ENCODE measurements at places on chromosomes 1 and 21.

DNA sequence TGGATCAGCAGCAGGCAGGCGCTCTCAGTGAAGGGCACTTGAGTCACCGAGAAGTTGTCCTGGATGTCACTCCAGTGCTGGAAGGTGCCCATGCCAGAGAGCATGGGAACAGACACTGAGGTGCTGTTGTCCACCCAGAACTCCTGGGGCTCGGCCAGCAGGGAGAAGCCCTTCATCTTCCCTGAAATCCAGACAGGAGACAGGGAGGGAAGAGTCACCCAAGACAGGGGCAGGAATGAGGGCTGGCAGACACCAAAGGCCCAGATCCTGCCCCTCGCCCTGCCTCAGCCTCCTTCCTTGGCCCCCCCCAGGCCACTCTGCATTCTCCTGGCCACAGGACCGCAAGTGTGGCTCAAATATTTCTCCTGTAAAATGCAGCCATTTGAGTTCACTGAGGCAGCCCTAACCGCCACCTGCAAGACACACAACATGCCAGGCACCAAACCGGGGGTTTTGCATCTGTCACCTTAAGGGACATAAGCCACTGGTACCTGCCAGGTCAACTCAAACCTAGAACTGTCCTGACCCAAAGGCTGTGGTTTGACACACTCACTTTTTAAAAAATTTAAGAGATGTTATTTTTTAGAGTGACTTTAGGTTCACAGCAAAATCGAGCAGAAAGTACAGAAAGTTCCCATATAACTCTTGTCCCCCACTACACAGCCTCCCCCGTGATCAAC, 7.8 kb downstream of the AGT start:
- no peak for DNase-seq

DNA sequence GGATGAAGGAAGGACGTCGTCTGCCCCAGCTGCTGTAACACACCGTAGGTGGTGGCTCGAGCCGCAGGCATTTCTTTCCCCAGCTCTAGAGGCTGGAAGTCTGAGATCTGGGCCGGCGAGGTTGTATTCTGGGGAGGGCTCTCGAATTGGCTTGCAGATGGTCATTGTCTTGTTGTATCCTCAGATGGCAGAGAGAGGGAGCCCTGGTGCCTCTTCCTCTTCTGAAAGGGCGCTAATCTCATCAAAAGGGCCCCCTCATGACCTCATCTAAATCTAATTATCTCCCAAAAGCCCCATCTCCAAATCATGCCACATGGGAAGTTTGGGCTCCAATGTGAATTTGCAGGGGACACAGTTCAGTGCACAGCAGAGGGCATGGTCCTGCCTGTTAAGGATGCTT, 109.0 kb downstream of the SIK1 start:
- DNase-seq: no peak

DNA sequence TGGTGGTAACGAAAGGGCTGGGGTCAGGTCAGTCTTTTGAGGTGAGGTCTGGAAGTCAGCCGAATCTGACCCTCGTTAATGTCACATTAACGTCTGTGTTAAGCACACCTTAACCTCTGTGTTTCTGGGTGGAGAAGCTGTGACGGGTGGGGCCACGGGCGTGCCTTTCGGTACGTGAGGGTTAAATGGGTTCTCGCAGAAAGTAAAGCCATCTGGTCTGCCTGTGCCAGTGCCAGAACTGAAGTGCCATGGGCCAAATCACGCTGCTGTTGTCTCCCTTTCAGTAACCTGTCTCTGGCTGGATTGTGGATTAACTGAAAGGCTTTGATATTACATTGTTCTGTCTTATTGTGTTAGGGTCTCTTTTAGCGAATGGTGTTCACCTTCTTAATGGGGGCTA, 14.4 kb downstream of the URB2 start:
- no peak for DNase-seq

DNA sequence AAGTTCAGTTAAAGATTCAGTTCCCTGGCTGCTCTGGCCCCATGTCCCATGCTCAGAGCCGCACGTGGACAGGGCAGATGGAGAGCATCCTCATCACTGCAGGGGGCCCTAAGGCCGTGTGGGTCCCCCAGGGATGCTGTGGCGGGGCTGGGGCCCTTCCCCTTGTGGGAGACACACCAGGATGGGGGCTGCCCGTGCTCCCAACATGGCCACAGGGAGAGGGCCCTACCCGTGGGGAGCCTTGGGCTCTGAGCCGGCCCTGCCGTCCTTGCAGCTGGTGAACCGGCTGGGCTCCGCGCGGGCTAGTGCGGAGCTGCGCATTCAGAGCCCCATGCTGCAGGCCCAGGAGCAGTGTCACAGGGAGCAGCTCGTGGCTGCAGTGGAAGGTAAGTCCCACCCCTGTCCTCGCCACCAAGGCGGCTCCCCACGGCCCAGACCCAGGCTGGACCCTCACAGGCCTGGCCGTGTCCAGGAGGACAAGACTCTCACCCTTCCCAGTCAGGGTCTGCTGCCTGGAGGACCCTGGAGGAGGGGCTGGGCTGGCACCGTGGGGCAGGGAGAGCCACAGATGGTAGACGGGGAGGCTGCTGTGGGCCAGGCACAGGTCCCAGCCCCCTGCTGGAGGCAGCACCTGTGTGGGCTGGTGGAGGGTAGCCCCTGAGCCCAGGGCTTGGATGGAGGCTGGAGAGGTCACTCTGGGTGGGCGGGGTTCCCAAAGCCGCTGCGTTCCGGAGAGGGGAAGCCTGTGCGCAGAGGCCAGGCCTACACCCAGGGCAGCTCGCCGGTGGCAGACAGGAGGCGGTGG, 53.8 kb downstream of the TRIM11 start:
- no peak for DNase-seq

DNA sequence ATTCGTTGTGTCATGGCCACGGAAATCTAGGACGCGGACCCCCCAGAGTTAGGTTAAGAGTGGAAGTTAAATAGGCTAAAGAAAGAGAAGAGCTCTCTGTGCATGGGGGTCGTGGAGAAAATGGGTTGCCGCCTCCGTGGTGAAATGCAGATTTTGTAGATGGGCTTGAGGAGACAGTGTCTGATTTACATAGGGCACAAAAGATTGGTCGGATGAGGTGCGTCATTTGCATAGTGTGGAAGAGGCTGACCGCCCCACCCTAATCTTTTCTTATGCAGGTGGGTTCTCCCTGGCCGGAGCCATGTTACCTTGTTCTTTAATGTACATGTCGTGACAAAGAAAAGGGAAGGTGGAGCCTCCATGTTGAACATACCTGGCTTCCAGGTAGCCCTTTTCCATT, 14.3 kb upstream of the SLC5A9 start:
- no peak for DNase-seq

DNA sequence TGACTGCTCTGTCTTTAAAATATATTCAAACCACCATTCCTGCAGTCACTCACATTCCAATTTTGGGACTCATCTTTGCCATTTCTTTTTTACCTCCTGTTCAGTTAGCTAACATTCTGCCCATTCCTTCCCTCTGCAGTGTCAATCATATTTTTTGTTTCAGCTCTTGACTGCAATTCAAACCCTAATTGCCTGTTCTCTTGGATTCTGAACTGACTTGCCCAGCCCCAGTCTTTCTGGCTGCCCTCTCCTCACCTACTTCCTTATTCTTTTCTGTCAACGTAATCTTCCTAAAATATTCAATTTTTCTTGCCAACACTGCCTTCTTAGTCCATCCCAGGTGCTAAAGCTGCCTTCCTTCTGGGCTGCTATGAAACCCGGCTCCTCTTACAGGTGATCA, 6.1 kb downstream of the PRDM2 start:
- no peak for DNase-seq

DNA sequence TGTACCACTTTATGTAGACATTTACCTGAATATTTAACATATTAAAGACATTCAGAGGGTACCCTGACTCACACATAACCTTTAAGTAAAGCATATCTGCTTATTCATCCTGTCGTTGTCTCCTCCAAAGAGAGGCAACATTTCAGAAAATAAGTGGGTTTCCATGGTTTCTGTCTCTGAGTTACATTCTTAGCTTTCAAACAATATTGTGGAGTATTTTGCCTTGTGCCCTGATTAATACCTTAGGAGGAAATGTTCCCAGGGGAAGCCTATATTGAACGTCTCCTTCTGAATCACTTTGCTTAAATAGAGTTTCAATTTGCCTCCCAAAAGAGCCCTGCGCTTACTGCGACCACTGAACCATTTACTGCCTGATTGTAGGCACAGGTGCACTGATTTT, 26.1 kb downstream of the PALMD start:
- DNase-seq: no peak

- peak; percentile 45 for DNase-seq
Observed at GRCh38 chr1:175887981-175888428, 144.6 kb upstream of the TNR start.

- DNase-seq: no peak
Observed at GRCh38 chr1:72724951-72725861, 442.9 kb upstream of the NEGR1 start.

DNA sequence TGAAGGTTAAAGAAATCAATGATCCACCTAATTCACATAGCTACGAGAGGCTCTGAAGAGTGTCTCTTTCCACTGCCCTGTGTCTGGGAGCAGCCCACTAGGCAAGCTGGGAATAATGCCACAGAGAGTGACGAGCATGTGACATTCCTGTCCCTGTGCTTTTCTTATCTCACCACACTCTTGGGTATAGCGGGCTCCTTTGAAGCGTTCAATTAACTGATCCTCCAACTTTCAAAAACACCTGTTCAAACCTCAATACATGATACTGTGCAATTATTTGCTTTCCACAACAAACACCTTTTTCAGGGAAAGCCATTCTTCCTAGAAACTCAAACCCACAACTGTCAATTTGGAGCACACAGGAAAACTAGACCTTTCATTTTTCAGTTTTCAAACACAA, 43.4 kb downstream of the PLPP3 start:
- DNase-seq: no peak

DNA sequence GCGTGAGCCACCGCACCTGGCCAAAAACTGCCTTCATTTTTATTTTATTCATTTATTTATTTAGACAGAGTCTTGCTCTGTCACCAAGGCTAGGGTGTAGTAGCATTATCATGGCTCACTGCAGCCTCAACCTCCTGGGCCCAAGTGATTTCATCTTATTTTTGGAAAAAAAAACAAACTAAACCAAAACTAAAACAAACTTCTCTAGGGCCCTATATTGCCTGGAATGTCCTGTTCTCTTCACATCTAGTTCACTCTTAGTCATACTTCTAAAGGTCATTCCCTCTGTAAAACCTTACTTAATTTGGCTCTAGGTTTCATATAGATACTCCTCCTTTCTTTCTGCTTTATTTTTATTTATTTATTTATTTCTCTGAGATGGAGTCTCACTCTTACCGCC, 15.6 kb downstream of the RPS27 start:
- no peak for DNase-seq

- no peak for DNase-seq
Observed at GRCh38 chr1:99950486-99950885, 19.3 kb upstream of the SLC35A3 start.

DNA sequence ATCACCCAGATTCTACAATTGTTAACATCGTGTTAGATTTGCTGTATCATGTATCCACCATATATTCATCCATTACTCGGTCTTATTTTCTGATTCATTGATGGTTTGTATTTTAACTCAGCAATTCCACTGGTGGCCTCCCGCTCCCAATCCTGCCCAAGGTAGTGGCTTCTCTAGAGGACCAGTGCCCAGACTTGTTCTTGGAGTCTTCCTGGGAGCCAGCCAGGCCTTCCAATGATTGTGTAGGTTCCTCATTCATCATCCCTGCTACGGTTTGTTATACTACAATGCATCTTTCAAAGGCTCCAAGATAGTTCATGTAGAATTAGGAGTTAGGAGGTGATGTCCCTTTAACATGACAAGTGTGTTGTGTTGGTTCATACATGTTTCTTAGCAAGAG, 451.1 kb downstream of the SETD4 start:
- DNase-seq: no peak

DNA sequence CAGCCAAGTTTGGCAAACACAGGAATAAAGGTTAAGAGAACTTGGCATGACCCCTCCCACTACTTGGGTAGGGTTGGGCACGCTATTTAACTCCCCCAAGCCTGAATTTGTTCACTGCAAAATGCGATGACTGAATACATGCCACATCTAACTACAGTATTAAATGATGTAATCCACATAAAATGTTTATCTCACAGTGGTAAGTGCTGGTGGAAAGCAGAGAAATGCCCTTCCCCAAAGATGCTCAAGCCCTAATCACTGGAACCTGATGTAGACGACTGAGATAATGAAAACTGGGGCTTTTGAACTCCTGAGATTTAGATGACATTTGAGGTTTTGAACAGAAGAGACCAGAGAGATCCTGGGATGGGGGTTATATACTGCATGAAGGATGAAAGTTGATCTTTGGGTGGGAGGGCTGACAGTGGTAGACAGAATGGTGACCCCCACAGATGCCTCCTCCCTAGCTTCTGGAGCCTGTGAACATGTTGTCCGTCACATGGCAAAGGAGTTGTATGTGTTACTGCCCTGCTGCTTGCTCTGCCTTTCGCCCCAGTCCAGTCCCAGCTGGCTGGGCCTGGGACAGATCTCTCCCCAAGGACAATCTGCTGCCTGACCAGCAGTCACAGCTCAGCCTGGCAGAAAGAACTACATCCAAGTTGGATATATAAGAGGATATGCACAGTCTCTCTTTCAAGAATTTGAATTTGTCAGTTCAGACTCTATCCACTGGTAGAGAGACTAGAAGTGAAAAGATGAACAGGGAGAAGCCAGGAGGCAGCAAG, 120.9 kb downstream of the DAB1 start:
- DNase-seq: no peak

DNA sequence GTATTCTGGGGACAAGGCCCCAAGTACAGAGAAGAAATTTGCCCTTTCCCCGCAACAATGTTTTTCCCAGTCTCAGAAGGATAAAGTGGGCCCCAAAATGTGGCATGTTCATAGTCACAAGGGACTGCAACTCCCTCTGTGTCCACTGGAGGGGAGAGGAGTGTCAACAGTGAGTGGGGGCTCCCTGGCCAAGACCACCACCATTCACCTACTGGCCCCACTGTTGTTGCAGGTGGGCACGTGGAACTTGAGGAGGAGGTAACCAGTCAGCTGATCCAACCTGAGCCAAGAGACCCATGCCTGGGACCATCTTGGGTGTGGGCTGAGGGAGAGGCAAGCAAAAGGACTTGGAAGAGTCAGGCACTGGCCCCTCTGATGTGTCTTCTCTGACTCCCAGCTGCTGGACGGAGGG, 777 bp downstream of the NUDT17 start:
- peak; percentile 46 for DNase-seq

- DNase-seq: no peak
Observed at GRCh38 chr1:87763483-87763882, 434.8 kb downstream of the LMO4 start.

DNA sequence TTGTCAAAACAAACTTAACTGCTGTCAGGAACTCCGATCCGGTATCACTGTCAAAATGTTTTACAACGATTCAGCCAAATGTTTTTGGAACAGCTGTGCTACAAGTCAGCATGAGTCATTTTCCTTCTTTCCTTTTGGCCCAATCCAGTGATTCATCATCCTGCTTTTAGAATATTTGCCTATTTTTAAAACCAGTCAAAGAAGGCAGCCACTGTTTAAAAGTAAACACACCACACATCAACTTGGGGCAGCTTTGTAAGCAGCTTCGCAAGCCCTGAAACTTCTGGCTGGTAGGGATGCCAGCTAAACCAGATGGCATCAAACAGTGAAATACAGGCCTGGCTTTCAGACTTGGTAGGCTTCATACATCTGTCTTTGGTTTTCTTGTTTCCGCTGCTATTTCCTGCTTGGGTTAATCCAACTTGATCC, 14.9 kb downstream of the MAP3K7CL start:
- peak; percentile 16 for DNase-seq
